ENCODE measurements at places on chromosomes 7 and 10.

DNA sequence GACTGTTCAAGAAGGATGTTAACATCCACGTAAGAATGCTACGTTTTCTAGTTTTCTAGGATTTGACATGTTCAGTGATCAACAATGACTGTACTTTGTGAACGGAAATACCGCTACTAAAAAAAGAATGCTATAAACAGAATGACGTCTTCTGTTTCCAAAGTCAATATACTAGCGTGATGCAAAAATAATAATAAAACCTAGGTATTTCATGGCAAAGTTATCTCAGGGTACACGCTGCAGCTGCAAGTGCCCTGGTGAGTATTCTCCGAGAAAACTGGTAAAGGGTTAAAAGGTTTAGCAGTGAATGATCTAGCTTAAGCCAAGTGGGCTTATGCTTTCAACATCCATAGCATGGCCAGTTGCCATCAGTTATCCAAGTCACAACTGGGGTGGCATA, 653.3 kb upstream of the PFKP start:
- no peaks in the 10 kb centered on the region for H3K27me3 ChIP-seq
- no peaks in the 10 kb centered on the region for H3K36me3 ChIP-seq
- no peak for ATAC-seq
- H3K4me1 ChIP-seq: no peaks in the 10 kb centered on the region
- no peak overlapping the region for H3K4me3 ChIP-seq
- no peak overlapping the region for H3K27ac ChIP-seq

- H3K4me3 ChIP-seq: peak overlapping the region; percentile 22
- no peaks in the 10 kb centered on the region for H3K36me3 ChIP-seq
- peak; percentile 93 for ATAC-seq
- H3K4me1 ChIP-seq: peaks cover 71% of the 10 kb centered on the region
Observed at GRCh38 chr10:110425684-110426293, 71.9 kb upstream of the DUSP5 start.

DNA sequence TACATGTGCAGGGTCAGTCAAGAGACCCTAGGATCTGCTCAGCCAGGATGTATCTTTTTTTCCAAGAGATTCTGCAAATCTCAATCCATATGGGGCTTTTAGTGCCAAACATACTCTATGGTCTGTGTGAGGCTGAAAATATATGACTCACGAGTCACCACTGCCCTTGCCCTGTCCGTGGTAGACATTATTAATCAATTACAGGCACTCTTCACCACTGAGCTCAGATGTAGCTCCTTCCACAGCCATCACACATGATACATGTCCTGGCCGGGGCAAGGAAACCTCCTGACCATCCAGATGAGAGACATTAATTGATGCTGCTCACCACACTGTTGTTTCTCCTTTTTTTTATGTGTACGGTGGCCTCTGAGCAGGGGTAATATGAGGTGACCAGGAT, 90.2 kb upstream of the RET start:
- no peaks in the 10 kb centered on the region for H3K4me1 ChIP-seq
- ATAC-seq: no peak
- peaks cover 17% of the 10 kb centered on the region for H3K27me3 ChIP-seq
- H3K27ac ChIP-seq: no peak overlapping the region
- no peaks in the 10 kb centered on the region for H3K36me3 ChIP-seq

DNA sequence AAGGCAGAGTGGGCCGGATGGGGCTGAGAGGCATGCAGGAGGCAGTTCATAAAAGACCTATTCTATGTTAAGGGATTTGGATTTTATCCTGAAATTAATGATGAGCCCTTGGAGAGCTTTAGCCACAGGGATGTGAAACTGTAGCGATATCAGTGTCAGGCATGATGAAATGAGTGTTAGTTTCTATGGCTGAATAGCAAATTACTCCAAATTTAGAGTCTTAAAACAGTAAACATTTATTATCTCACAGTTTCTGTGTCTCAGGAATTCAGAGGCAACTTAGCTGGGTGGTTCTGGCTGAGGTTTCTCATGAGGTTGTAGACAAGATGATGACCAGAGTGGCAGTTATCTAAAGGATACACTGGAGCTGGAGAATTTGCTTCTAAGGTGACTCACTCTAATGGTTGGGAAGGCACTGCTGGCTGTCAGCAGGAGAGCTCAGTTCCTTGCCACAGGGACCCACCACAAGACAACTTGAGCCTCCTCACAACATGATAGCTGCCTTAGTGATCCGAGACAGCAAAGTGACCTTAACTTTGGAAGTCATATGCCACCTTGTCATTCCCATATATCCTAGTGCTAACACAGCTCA, 36.7 kb upstream of the SFTPD start:
- peaks cover 68% of the 10 kb centered on the region for H3K27me3 ChIP-seq
- no peak overlapping the region for H3K4me3 ChIP-seq
- ATAC-seq: no peak
- H3K36me3 ChIP-seq: peaks cover 8% of the 10 kb centered on the region

GRCh38 chr10:111093741-111094380, 17.0 kb downstream of the ADRA2A start:
- H3K4me1 ChIP-seq: no peaks in the 10 kb centered on the region
- no peak for ATAC-seq
- H3K4me3 ChIP-seq: no peak overlapping the region
- peaks cover 40% of the 10 kb centered on the region for H3K27me3 ChIP-seq
- H3K36me3 ChIP-seq: no peaks in the 10 kb centered on the region
- no peak overlapping the region for H3K27ac ChIP-seq

DNA sequence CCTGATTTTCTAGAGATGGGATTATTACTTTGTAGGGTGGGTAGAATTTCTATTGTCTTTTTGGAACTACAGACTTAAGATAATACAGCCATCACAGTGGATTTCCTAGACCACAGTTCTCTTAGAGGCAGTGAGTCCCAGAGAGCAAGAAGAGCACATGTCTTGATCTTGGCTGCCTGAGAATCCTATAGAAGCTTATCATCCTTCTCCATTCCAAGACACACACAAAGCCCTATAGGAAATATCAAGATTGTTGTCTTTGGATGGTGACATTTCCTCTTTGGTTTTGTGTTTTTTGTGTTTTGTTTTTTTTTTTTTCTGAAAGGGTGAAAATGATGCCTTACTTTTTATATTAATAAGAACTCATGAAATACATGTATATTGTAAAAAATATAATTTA, 143.1 kb downstream of the AHR start:
- H3K4me3 ChIP-seq: no peak overlapping the region
- no peaks in the 10 kb centered on the region for H3K36me3 ChIP-seq
- ATAC-seq: no peak
- no peak overlapping the region for H3K27ac ChIP-seq
- no peaks in the 10 kb centered on the region for H3K4me1 ChIP-seq
- peaks cover 4% of the 10 kb centered on the region for H3K27me3 ChIP-seq

DNA sequence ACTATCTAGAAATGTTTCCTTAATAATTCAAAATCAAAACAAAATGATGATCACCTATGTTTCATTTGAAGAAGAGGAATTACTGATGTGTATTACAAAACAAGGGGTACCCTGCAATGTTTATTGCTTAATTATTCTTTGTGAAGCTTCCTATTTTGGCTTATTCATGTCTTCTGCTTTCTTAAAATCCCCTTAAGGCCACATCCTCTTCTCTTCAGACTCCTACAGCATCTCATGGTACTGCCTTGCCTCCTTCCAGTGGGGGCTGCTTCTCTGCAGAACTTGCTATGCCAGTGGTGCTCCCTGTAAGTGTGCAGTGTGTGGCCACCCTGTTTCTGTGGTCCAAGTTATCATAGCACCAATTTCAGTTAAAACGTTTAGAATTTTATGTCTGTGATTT, 35.0 kb downstream of the CCDC146 start:
- peak overlapping the region; percentile 64 for H3K4me3 ChIP-seq
- ATAC-seq: peak; percentile 87
- H3K27ac ChIP-seq: peak overlapping the region; percentile 77
- H3K4me1 ChIP-seq: peaks cover 19% of the 10 kb centered on the region

DNA sequence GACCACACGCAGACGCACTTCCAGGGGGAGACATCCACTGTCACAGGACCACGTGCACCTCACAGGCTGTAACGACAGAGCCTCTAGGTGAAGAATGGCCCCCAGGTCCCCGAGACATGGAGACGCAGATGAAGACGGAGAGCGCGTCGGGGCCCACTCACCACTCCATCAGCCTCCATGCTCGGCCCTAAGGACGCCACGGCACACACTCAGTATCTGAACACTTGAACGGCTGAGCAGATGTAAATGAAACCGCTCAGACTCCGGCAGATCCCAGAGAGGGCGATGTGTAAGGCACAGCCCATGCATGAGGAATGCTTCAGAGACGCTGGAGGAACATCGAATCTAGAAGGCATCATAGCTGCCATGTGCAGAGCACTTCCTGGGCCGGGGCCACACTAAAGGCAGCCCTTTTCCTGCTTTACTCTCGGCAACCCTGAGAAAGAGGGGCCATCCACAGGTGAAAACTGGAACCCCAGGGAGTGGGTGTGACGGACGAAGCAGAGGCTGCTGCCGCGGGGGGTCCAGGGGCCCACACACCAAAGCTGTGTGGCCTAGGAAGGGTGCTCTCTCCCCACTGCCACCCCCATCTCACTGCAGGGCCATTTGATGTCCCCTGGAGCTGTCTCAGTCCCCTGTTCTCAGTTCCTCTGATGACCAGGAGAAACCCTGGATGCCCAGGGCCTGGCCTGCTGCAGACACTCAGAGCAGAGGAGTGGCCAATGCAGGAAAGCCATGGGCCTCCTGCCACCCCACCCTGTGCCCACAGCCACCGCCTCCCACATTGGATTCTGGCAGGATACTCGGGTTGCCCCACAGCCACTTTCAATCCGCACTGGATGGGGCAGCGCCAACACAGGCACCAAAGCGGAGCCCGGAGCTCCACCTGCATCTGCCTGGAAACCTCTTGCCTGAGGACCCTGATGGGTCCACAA, 253.8 kb downstream of the MAD1L1 start:
- no peak for ATAC-seq
- peaks cover 43% of the 10 kb centered on the region for H3K36me3 ChIP-seq

DNA sequence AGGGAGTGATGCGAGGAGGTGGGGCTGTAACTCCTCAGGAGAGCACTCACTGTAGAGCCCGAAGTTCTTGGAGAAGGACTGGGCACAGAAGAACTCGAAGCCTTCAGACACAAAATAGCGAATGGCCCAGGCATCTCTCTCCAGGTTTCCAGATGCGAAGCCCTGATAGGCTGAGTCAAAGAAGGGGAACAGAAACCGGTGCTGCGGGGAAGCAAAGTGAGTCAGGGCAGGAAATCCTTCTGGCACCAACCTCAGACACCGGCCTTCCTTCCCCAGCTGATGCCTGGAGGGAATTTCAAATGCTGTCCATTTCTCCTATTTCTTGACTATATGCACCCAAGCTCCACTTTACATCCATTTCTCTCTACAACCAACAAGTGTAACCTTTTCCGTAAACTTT, 26.8 kb downstream of the GOT1 start:
- H3K36me3 ChIP-seq: peaks cover 62% of the 10 kb centered on the region
- peaks cover 15% of the 10 kb centered on the region for H3K4me1 ChIP-seq
- H3K27me3 ChIP-seq: no peaks in the 10 kb centered on the region

GRCh38 chr7:30740417-30741181, 11.3 kb upstream of the INMT start:
- no peak overlapping the region for H3K27ac ChIP-seq
- H3K4me1 ChIP-seq: peaks cover 8% of the 10 kb centered on the region
- H3K27me3 ChIP-seq: peaks cover 24% of the 10 kb centered on the region
- peak; percentile 56 for ATAC-seq
- no peaks in the 10 kb centered on the region for H3K36me3 ChIP-seq

- no peak overlapping the region for H3K27ac ChIP-seq
- H3K36me3 ChIP-seq: no peaks in the 10 kb centered on the region
- peaks cover 18% of the 10 kb centered on the region for H3K27me3 ChIP-seq
- no peak overlapping the region for H3K4me3 ChIP-seq
Observed at GRCh38 chr10:91541481-91541880, 91.4 kb downstream of the PPP1R3C start.

- peaks cover 18% of the 10 kb centered on the region for H3K27me3 ChIP-seq
- H3K4me3 ChIP-seq: no peak overlapping the region
- no peak for ATAC-seq
- H3K27ac ChIP-seq: no peak overlapping the region
- H3K36me3 ChIP-seq: no peaks in the 10 kb centered on the region
Observed at GRCh38 chr10:94006591-94007550, 13.1 kb downstream of the PLCE1 start.
